Stomach (tissue), 19 donors: ENCODE measurements at places on chromosomes 5 and 9.

DNA sequence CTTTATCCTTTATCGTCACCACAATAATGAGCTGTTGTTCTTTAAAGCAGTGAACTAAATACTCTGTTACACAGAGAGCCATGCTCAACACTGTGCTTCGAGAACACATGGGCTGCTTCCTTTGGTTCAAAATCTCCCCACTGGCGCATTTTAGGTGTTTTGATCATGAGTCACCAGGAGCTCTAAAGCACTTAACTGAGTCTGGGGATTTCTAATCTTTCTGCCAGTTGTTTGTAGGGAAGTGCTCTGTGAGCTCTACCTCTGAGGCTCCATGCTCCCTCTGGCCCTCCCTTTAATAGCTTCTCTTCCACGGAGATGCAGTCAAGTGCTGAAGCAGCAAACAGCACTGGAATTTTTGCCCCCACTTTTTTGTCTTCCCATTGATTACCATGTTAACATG, 17.0 kb downstream of the ERAP2 start:
- H3K4me1 ChIP-seq, result no peaks in the 10 kb centered on the region
- no peak overlapping the region for H3K27ac ChIP-seq
- H3K4me3 ChIP-seq, result no peak overlapping the region
- peaks cover 78% of the 10 kb centered on the region for H3K36me3 ChIP-seq
- H3K27me3 ChIP-seq, result no peaks in the 10 kb centered on the region

DNA sequence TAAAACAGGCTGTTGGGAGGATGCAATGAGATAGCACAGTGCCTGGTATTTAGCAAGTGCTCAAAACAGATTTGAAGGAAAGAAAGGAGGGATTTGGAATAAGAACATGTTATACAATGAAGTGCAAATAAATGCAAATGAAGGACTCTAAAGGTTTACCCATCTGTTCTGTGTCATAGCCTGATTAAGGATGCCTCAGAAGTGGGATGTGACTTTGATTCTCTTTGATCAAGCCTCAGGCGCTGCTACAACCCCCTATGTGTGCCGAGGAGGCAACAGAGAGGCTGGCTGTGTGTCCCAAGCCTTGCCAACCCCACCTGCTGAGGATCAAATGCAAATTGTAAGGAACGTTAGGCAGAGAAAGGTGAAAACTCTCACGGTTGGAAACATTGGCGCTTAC, 27.2 kb downstream of the GGTA1 start:
- H3K4me1 ChIP-seq, result no peaks in the 10 kb centered on the region
- H3K36me3 ChIP-seq, result no peaks in the 10 kb centered on the region
- H3K4me3 ChIP-seq, result no peak overlapping the region
- no peaks in the 10 kb centered on the region for H3K27me3 ChIP-seq
- no peak overlapping the region for H3K27ac ChIP-seq

- no peaks in the 10 kb centered on the region for H3K36me3 ChIP-seq
- no peaks in the 10 kb centered on the region for H3K27me3 ChIP-seq
- H3K4me3 ChIP-seq, result no peak overlapping the region
- H3K4me1 ChIP-seq, result no peaks in the 10 kb centered on the region
Measured at GRCh38 chr5:127136908-127137307, 63.6 kb upstream of the C5orf63 start.

DNA sequence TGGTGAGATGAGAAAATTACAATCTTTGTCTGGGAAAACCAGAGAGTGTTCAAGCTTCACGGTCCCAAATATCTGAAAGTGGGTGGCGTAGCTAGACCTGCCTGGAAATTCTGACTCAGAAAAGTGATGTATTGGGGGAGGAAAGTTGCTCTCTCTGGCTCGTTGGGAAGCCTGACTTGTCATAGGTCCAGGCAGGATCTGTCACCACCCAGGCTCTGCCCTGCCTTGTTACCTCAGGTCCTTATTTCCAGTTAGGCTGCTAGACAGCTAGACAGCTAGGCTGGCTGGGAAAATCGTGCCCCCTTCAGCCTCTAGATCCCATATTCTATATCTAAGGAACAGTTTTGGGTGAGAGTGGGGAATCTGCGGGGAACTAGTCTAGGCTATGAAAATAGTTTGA, 41.0 kb upstream of the HCN1 start:
- H3K27me3 ChIP-seq, result no peaks in the 10 kb centered on the region
- no peaks in the 10 kb centered on the region for H3K4me1 ChIP-seq
- H3K4me3 ChIP-seq, result no peak overlapping the region
- H3K36me3 ChIP-seq, result no peaks in the 10 kb centered on the region
- DNase-seq, result no peak

- no peak overlapping the region for H3K27ac ChIP-seq
- no peak overlapping the region for H3K4me3 ChIP-seq
- DNase-seq, result no peak
Measured at GRCh38 chr5:162248107-162248713, 180.6 kb downstream of the GABRG2 start.

DNA sequence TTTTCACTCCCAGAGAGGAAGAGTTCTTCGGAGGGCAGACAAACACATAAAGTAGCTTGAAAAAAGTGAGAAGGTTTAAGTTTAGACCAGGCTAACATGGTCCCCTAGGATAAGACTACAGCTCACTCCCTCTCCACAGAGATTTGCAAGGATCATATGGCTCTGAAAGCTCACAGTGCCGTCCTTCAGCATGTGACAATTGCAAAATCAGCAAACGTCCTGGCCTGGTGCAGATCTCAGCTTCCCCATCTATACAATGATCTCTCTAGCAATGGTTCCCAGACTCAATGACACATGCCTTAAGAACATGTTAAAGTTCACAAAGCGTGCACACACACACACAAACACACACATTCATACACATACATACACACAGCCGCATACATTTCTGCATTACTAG, 327.6 kb downstream of the ACTL7B start:
- no peaks in the 10 kb centered on the region for H3K27me3 ChIP-seq
- no peaks in the 10 kb centered on the region for H3K4me1 ChIP-seq
- H3K27ac ChIP-seq, result no peak overlapping the region
- DNase-seq, result no peak
- H3K36me3 ChIP-seq, result no peaks in the 10 kb centered on the region
- H3K4me3 ChIP-seq, result no peak overlapping the region

GRCh38 chr5:126499278-126499677, 76.1 kb downstream of the GRAMD2B start:
- peaks cover 7% of the 10 kb centered on the region for H3K4me1 ChIP-seq
- no peak overlapping the region for H3K27ac ChIP-seq
- H3K27me3 ChIP-seq, result no peaks in the 10 kb centered on the region
